ENCODE measurements at places on chromosomes 13 and 19. TPM values are rescaled to one million over a fixed set of nuclear protein-coding genes. Genes with fewer than 3 reads are reported as not detected.

The COL5A3 gene
- not detected for total RNA-seq

The OR7A5 gene
- not detected for total RNA-seq

GRCh38 chr19:46648961-46649960 is 11.7 kb downstream of the DACT3 start:
- no peak for DNase-seq
- no peak overlapping the region for H3K4me3 ChIP-seq
- H3K27ac ChIP-seq = no peak overlapping the region
- no peaks in the 10 kb centered on the region for H3K36me3 ChIP-seq
- H3K4me1 ChIP-seq = no peaks in the 10 kb centered on the region

GRCh38 chr19:50380137-50380536 is 3.9 kb downstream of the NR1H2 start:
- peaks cover 6% of the 10 kb centered on the region for H3K36me3 ChIP-seq
- no peak overlapping the region for H3K4me3 ChIP-seq

DNA sequence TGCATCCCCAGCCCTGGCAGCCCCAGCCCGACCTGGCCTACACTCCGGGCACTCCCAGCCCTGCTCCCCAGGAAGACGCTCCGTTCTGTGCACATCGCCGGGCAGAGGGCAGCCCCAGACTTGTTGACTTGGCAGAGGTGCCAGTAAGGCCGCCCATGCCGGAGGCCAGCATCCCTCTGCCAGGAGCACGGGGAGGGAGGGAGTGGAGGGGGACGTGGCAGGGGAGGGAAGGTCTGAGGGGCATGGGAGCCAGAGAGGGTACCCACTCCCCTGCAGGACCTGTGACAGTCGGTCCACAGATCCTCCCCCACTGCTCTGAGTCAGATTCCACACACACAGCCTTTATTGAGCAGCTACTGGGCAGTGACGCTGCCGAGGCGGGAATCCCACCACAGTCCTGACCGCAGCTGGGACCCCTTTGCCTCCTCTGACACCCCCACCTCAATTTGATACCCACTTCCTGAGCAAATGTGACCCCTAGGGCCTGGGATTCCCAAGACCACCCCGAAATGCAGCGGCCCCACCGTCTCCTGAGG is 1.9 kb upstream of the NKPD1 start:
- no peak for DNase-seq
- no peaks in the 10 kb centered on the region for H3K36me3 ChIP-seq
- H3K27me3 ChIP-seq = no peaks in the 10 kb centered on the region
- H3K4me1 ChIP-seq = peaks cover 6% of the 10 kb centered on the region
- no peak overlapping the region for H3K4me3 ChIP-seq
- no peak overlapping the region for H3K27ac ChIP-seq

DNA sequence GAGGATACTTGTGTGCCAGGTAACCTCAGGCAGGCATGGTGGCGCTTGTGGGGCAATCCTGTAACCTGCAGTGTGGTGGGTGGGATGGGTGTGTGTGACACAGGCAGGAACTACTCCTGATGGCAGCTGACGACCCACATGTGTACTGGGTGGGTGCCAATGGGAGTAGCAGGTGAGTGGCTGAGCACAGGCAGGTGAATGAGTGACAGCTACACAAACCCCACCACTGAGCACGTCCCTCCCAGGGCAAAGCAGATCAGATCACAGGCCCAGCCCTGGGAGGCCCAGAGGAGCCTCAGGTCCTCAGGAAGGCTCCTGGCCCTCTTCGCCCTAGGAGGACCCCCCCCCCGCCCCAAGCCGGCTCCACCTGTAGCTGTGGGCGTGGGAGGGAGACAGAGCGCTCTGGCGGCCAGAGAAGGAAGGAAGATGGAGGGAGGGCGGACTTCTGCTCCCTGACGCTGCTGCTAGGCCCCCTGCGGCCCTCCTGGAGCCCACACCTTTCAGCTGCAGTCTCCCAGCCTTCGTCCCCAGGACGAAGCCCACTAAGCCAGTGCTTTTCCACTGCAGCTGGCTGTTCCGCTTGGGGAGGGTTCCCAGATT is 1.3 kb upstream of the ZNF181 start:
- DNase-seq = no peak
- H3K4me1 ChIP-seq = peaks cover 3% of the 10 kb centered on the region
- no peak overlapping the region for H3K27ac ChIP-seq
- no peaks in the 10 kb centered on the region for H3K27me3 ChIP-seq
- no peak overlapping the region for H3K4me3 ChIP-seq

DNA sequence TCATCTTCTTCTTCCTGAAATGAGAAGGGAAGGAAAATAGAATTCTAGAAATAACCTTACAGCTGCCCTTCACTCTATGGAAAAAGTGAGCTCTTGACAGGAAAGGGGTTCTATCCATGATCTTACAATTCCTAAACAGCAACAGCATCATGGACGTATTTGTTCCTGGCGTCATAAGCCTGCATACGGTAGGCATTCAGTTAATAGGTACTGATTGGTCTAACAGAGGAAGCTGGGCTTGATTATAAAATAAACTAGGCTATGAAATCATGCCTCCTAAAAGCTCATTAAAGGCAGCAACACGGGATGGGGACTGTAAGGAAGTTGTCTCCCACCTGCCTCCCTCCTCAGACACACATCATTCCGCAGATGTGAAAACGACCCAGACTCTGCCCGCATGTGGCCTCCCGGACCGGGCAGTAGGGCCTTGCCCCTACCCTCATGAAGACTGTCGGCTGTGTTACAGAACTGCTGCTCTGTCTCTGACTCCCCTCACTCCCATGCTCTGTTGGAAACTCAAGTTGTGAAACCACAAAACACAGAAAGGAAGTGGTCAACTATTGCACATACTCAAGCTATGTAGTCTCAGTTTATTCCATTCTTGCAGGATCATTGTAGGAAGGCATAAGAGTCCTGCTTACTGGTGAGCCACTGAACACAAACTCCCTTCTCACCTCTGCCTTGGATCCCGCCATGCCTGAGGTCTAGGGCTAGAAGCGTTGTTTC is 129.8 kb downstream of the DLEU7 start:
- H3K4me1 ChIP-seq = no peaks in the 10 kb centered on the region
- DNase-seq = no peak
- no peak overlapping the region for H3K27ac ChIP-seq
- H3K4me3 ChIP-seq = no peak overlapping the region

DNA sequence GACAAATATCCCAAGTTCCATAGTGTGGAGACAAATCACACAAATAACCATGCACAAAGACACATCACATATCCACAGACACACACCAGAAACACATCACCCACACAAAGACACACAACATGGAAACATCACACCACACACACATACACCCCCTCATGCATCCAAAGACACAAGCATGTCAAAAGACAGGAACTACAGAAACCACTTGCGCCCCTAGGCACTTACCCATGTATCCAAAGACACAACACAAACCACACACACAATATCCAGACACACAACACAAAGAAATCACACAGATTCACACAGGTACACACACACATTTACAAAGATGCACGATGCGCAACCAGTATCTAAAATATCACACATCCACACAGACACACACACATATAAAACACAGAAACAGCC is 901 bp downstream of the DPF1 start:
- no peak for DNase-seq
- H3K4me1 ChIP-seq = peaks cover 4% of the 10 kb centered on the region
- H3K36me3 ChIP-seq = no peaks in the 10 kb centered on the region
- no peak overlapping the region for H3K27ac ChIP-seq

DNA sequence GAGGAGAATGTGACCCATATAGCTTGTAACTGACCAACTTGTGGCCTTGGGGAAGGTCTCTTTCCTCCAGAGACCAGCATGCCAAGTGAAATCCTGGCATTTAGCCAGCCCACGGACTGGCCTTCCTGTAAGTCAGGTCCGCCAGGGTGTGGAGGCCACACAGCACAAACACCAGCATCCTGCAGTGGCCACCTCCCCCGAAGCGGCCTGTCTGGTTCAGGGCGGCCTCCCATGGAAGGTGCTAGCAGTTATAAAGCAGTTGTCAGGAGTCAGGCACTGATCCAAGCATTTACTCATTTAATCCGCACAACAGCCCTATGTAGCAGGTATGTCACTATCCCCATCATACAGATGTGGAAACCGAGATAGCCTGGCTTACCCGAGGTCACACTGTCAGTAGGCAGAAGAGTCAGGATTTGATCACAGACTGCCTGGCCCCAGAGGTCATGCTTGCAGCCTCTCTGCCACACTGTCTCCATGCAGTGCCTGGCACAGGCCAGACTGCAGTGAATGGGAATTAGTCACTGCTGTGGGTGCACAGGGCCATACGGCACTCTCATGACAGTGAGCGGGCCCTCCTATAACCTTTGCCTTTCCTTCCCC is 36.7 kb downstream of the CAPN12 start:
- H3K27me3 ChIP-seq = no peaks in the 10 kb centered on the region
- H3K27ac ChIP-seq = peak overlapping the region; percentile 47
- H3K36me3 ChIP-seq = peaks cover 77% of the 10 kb centered on the region
- DNase-seq = peak; percentile 91
- no peak overlapping the region for H3K4me3 ChIP-seq
